ENCODE measurements at places on chromosomes 2 and 18.

GRCh38 chr2:59296279-59296678 is 1055.2 kb upstream of the FANCL start:
- DNase-seq = no peak

- DNase-seq = no peak
Observed at GRCh38 chr2:158841850-158842249, 46.7 kb downstream of the DAPL1 start.

- peak; percentile 46 for DNase-seq
Observed at GRCh38 chr18:71398531-71398930, 1109.7 kb downstream of the SOCS6 start.

DNA sequence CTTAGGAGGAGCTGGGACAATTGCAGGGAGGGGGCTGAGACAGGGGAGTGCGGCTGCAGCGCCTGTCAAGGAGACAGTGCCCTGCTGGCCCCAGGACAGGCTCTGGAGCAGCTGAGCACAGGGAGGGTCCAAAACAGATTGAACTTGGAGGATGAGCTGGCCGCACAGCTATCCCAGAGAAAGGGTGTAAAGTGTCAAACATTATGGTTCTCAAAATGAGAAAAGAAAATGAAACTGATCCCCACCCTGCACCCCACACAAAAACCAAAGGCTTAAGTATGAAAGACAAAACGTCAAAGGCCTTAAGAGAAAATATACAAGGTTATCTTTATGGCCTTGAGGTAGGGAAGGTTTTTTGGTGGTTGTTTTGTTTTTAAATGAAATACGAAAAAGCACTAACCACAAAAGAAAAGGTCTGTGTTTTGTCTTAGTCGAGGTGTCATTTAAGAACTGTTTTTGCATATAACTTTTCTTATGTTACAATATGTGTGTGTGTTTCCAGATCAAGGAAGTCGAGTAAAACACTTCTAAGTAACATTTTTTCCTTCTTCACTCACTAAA is 111.8 kb downstream of the HDAC4 start:
- DNase-seq = no peak

GRCh38 chr2:61241266-61241665 is 79.3 kb downstream of the C2orf74 start:
- no peak for DNase-seq

DNA sequence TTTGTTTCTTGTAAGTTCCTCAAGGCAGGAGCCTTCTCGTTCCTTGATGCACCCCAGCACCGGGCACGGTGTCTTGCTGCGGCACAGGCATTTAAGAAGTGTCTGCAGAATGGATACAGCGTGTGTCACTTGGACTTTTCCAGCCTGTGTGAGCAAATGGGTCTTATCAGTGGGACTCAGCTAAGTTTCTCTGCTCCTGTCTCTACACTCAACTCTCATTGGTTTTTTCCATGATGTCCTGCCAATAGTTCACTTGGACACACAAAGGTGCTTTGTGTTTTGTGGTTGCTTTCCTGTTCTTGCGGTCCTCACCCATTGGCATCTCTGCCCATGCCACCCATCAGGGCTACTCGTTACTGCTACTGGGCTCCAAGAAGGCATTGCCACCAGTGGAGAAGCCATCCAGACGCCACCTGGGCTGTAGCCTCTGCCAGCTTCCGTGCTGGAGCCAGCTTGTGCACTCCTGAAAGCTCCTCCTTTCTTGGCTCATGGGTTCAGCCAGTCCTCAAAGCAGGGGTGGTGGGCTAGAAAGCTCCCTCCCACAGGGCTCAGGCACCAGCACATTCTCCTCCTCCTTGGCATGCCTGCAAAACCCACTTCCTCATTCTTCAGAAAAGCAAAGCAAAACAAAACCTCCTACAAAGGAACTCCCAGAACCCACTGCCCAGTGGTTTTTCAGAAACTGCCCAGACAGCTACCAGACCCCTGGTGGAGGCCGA is 41.4 kb downstream of the IL1R2 start:
- DNase-seq = peak; percentile 54

GRCh38 chr18:33184175-33184574 is 256.3 kb downstream of the CCDC178 start:
- no peak for DNase-seq

GRCh38 chr2:227480528-227480927 is 8.6 kb downstream of the AGFG1 start:
- no peak for DNase-seq

DNA sequence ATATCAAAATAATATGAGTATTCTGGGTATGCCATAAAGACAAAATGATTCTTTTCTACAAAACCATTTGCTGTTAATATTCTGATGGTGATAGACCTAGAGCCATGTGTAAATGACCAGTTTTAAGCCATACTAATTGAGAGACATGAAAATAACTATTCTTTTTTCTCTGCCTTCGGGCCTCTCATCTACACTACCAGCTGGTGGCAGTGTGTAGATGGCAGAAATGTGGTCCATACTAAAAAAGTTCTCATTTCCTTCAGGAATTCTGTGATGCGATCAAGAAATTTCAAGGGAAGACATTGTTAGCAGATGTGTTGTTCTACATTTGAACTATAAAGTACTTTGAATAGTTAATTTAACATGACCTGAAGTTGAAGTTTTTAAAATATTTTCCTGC is 485.2 kb downstream of the TRIB2 start:
- DNase-seq = no peak

- DNase-seq = no peak
Observed at GRCh38 chr2:138964418-138964817, 184.2 kb upstream of the NXPH2 start.

- DNase-seq = no peak
Observed at GRCh38 chr2:216371721-216372702, at the start of gene MARCHF4. MARCHF4 (minus strand) TSS chr2:216372483; CDS start chr2:216370260, 2,223 bp downstream.

GRCh38 chr18:8988260-8988871 is 114.1 kb upstream of the NDUFV2 start:
- DNase-seq = peak; percentile 14

Data from LNCaP clone FGC (cell line).